B cell (primary cell): ENCODE measurements at places on chromosomes 7 and 10. TPM values are rescaled to one million over a fixed set of nuclear protein-coding genes. Genes with fewer than 3 reads are reported as not detected.

GRCh38 chr10:104273286-104273685 is 4.3 kb downstream of the GSTO2 start:
- H3K36me3 ChIP-seq = no peaks in the 10 kb centered on the region
- no peak for DNase-seq
- no peak overlapping the region for H3K27ac ChIP-seq
- H3K27me3 ChIP-seq = no peaks in the 10 kb centered on the region
- H3K4me1 ChIP-seq = peaks cover 16% of the 10 kb centered on the region
- no peak overlapping the region for H3K4me3 ChIP-seq

DNA sequence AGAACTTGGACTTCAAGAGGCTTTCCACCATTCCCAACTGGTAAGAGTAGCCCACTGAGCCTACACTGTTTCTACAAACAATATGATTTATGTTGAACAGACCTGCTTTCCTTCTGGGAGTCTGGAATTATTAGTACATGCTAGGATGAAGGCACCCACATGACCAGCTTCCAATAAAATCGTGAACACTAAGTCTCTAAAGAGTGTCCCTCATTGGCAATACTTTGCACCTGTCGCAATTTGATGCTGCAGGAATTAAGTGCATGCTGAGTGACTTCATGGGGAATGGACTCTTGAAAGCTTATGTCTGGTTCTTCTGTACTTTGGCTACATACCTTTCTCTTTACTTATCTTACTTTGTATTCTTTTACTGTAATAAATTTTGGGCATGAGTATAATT is 305.2 kb upstream of the GHITM start:
- H3K27me3 ChIP-seq = no peaks in the 10 kb centered on the region
- H3K4me3 ChIP-seq = no peak overlapping the region
- no peaks in the 10 kb centered on the region for H3K36me3 ChIP-seq
- DNase-seq = no peak
- no peaks in the 10 kb centered on the region for H3K4me1 ChIP-seq
- H3K27ac ChIP-seq = no peak overlapping the region

GRCh38 chr10:52759154-52759553 is 13.4 kb downstream of the MBL2 start:
- no peak for DNase-seq
- no peak overlapping the region for H3K27ac ChIP-seq
- H3K4me3 ChIP-seq = no peak overlapping the region
- H3K4me1 ChIP-seq = no peaks in the 10 kb centered on the region

DNA sequence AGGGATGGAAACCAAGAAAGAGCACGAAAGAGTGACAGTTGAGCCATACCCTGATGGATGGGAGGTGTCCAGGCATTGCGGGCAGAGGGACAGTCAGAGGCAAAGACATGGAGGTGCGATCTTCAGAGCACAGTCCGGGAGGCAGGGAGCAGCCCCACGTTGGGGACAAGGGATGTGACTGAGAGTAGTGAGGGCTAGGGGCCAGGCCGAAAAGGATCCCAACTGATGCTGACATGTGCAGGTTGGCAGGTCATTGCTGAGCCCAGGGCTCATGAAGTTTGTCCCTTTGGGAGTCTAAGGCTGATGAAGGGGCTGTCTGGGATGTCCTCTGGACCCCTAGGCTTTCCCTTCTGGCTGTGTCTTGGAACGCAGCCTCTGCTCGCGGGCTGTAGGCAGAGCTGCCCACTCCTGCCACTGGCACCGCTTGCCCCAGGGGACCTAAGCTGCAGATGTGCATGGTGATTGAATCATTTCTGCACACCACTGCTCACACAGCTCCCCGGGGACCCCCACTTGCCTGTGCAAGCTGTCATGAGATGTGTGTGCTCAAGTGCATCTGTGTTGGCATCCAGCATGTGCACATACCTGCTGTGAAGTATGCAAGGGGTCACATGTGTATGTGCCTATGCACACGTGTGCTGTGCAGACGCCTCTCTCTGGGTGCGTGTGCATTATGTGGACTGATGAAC is 125.1 kb downstream of the ZMIZ1 start:
- peaks cover 17% of the 10 kb centered on the region for H3K4me1 ChIP-seq
- no peaks in the 10 kb centered on the region for H3K36me3 ChIP-seq
- H3K27me3 ChIP-seq = no peaks in the 10 kb centered on the region
- H3K27ac ChIP-seq = no peak overlapping the region

DNA sequence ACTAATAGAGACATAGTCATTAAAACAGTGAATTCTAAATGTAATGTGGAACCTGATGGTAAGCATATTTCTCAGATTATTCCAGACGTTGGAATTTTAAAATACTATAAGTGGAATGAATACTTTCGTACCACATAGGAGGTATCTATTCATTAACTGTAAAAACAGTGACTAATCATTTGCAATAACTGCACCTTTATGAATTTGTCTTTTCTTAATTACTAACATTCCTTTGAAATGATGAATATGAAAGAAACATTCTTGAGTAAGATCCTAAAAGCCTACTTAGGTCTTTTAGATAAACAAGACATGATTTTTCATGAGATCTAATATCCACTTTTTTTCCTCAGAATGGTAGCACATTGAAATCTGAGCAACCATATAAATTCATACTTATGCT is 549.0 kb upstream of the LRRN3 start:
- no peaks in the 10 kb centered on the region for H3K27me3 ChIP-seq
- no peak overlapping the region for H3K4me3 ChIP-seq
- H3K36me3 ChIP-seq = no peaks in the 10 kb centered on the region
- no peak for DNase-seq
- H3K4me1 ChIP-seq = no peaks in the 10 kb centered on the region

DNA sequence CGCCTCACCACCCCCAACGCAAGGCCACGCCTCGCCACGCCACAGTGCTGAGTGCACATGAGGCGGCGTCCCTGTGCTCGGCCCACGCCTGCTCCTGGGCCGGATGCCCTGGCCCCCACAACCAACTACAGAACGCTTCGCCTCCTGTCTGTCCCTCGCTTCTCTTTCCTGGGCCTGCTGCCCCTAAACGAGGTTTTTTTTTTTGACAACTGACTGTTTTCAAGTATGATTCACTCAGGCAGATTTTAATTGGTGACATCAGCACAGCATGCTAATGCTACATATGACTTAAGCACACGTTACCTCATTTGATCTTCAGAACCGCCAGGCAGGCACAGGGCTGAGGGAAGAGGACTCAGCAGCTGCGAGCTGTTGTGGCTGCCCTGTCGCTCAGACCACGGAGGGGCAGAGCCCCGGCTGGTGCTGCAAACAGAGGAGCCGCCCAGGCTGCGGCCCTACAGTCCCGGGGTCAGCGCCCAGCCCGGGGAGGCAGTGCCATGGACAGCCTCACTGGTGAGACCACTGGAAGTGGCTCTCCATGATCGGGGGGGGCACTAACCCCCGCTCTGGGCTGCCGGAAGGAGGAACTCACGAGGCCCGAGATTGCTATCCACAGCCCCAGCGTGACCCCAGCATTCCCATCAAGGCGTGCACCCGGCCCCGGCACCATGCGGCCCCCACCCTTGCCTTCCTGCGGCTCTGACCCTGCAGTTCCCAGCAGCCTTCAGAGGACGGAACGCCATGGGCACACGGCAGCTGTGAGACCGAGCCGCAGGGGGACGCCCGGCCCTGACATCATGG is 212.8 kb downstream of the MAD1L1 start:
- H3K27ac ChIP-seq = peak overlapping the region; percentile 93
- no peaks in the 10 kb centered on the region for H3K27me3 ChIP-seq
- peak; percentile 88 for DNase-seq
- peaks cover 36% of the 10 kb centered on the region for H3K4me1 ChIP-seq
- H3K36me3 ChIP-seq = no peaks in the 10 kb centered on the region

GRCh38 chr10:63711867-63712716 is 190.9 kb downstream of the REEP3 start:
- H3K4me1 ChIP-seq = peaks cover 10% of the 10 kb centered on the region
- H3K36me3 ChIP-seq = no peaks in the 10 kb centered on the region

- no peak overlapping the region for H3K4me3 ChIP-seq
- H3K36me3 ChIP-seq = peaks cover 5% of the 10 kb centered on the region
- DNase-seq = no peak
- no peak overlapping the region for H3K27ac ChIP-seq
Measured at GRCh38 chr7:4770886-4771285, 4.5 kb upstream of the AP5Z1 start.

- no peak overlapping the region for H3K4me3 ChIP-seq
- no peaks in the 10 kb centered on the region for H3K27me3 ChIP-seq
- no peak for DNase-seq
- H3K27ac ChIP-seq = no peak overlapping the region
Measured at GRCh38 chr10:132713421-132714095, 72.4 kb downstream of the NKX6-2 start.

GRCh38 chr7:111787741-111788140 is 225.4 kb upstream of the IMMP2L start:
- no peak for DNase-seq
- no peaks in the 10 kb centered on the region for H3K4me1 ChIP-seq
- H3K4me3 ChIP-seq = no peak overlapping the region
- no peak overlapping the region for H3K27ac ChIP-seq
- no peaks in the 10 kb centered on the region for H3K27me3 ChIP-seq
- H3K36me3 ChIP-seq = no peaks in the 10 kb centered on the region

DNA sequence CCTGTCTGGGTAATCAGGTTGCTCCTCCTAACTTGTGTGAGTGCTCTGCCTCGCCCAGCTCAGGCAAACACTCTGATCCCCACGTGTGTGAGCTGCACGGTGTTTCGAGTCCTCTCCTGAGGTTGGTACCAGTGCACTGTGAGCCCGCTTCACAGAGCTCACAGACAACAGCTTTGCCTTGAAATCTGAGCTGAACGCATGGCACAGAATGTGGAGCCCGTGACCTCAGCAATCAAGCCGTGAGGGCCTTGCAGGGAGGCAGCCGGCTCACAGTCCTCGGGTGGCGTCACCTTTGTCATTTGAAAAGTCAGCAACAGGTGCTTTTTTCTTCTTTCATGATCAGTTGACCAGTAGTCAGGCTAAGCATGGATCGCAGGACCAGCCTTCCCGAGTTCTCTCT is 60.2 kb upstream of the ADGRA1 start:
- no peaks in the 10 kb centered on the region for H3K36me3 ChIP-seq
- H3K27ac ChIP-seq = no peak overlapping the region
- peaks cover 3% of the 10 kb centered on the region for H3K27me3 ChIP-seq
- H3K4me1 ChIP-seq = no peaks in the 10 kb centered on the region

DNA sequence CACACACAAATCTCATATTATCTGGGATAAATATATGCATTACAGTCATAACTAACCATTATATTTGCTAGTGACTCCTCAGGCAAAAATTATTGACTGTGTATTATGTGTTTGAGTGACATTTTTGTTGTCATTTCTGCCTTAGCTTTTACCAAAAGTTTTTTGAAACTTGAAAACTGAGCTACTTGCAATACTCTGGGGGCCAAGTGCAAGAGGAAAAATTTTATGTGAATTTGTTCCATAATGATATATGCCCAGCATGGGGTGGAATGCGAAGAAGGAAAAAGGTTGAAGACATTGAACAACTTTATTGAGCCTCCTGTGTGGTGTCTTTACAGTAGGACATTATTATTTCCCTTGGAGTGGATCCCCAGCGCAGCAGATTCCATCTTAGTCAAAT is 176.8 kb upstream of the FERD3L start:
- no peaks in the 10 kb centered on the region for H3K4me1 ChIP-seq
- H3K27ac ChIP-seq = no peak overlapping the region
- no peak overlapping the region for H3K4me3 ChIP-seq

DNA sequence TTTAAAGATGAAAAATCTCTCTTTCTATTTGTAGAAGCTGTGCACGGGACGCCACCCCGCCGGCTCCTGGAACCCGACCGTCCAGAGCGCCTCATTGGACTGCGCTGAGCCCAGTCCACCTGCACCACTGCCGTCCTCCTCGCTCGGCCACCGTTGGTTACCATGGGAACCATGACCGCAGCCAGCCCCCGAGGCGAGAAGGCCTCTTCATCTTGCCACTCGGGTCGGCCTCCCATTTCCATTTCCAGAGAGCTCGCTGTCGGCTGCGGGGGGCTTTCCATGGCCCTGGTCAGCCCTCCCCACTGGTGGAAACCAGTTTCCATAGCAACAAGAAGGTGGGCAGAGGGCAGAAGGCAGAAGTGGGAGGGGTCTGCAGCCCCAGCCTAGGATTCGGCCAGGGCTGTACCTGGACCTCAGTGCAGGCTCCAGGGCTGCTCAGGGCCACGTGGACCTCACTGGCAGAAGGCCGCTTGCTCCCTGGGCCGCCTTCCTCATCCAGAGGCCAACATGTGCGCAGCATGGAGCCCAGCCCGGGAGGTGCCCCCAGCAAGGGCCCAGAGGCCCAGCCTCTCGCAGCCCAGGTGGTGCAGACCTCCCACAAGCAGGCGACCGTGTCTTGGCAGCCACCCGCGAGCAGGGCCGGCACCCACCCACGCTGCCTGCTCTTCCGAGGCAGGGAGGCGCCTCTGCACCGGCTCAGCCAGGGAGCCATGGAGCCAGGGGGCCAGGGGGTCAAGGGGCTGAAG is 283.5 kb upstream of the PPP2R2D start:
- H3K4me3 ChIP-seq = no peak overlapping the region
- no peak for DNase-seq
- H3K27ac ChIP-seq = no peak overlapping the region
- H3K27me3 ChIP-seq = peaks cover 3% of the 10 kb centered on the region
- H3K36me3 ChIP-seq = no peaks in the 10 kb centered on the region

DNA sequence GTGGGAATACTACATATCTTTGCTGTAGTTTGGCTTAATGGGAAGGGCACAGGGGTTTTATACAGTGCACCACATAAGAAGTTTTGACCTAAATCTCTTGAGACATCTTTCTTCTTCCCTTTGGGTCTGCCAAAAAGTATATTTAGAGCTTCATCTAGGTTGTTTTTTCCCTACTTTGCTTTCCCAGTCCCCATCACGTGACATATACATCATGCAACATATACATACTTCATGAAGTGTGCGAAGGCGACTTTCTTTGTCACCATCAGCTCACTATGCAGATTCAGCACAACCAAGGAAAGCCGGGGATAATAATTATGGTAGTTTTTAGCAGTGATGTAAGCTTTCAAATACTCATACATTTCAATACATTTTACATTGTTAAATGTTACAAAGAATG is 177.1 kb upstream of the PPP1R3A start:
- no peak for DNase-seq
- H3K36me3 ChIP-seq = no peaks in the 10 kb centered on the region
- H3K4me3 ChIP-seq = no peak overlapping the region
- no peaks in the 10 kb centered on the region for H3K4me1 ChIP-seq

DNA sequence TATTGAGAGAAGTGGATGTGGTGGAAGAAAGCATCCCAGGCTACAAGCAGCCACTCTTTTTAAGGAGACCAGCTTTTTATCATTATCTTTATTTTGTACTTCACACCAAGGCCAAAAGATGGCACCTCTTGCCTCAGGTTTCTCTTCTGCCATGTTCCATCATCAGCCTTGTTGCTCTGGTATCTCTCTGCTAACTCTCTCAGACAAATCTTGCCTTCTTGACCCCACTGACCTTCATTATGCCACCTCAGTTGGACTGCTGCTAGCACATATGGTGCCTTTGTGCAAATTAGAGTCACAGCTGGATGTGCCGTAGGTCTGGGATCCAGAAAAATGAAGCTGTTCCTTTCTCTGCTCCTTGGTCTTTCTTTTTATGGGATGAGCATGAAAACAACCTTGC is 47.1 kb upstream of the DYNC1I1 start:
- H3K27me3 ChIP-seq = no peaks in the 10 kb centered on the region
- no peaks in the 10 kb centered on the region for H3K4me1 ChIP-seq
- H3K4me3 ChIP-seq = no peak overlapping the region
- H3K27ac ChIP-seq = no peak overlapping the region

The MMRN2 gene
- 1.1 TPM in 1 of 2 replicates, not detected in the other for total RNA-seq

The NUTM2E gene
- 0.63 and 1.0 TPM in 2 replicates for total RNA-seq

The LLCFC1 gene
- total RNA-seq = not detected in 2 replicates

The C10orf105 gene
- not detected in 2 replicates for total RNA-seq

The CFAP58 gene
- not detected in 2 replicates for total RNA-seq

The UPK3B gene
- 4.9 and 6.8 TPM in 2 replicates for total RNA-seq

The HKDC1 gene
- not detected in 2 replicates for total RNA-seq

The GJC3 gene
- total RNA-seq = not detected in 2 replicates

The NANOS1 gene
- 0.24 and 0.69 TPM in 2 replicates for total RNA-seq

The GBX1 gene
- total RNA-seq = not detected in 2 replicates

The EN2 gene
- not detected in 2 replicates for total RNA-seq

The MUC3A gene
- total RNA-seq = not detected in 2 replicates
